ENCODE measurements at places on chromosomes 5 and 9.

DNA sequence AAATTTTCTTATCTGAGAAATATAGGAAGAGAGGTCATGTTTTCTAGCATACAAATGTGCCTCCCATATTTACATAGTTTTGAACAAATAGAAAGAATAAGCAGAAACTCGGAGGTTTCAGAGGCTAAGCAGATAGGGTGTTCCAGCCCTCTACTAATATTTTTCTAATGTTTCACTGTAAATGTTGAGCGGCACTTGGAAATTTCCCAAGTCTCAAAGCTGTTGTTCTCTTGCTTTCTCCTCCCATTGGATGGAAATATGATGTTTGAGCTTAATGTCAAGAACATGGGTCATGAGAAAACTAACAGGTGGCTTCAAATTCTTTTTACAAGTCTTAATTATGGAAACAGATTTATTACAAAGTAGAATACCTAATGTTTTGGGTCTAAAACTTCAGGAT is 5.1 kb downstream of the SPINK1 start:
- no peak for DNase-seq

DNA sequence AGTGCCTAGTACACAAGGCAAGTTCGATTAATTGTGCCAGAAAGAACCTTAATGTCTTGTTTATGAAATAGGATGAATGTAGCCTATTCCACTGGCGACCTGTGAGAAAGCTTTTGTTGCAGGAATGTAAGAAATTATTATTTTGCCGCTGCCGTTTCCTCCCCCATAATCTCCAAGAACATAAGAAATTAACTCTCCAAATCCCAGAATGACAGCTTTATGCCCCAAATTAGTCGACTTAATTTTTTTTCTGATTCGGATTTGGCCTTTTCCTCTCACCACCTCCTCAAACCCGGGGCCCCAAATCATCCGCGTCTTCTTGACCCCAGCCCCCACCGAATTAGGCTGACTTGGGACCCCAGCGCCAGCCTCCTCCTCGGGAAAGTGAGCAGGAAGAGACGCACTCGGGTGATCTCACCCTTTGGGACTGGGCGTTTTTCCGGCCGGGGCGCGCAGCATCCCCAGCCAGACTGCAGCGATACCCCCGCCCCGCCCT is 682 bp upstream of the SPTAN1 start:
- DNase-seq, result no peak

DNA sequence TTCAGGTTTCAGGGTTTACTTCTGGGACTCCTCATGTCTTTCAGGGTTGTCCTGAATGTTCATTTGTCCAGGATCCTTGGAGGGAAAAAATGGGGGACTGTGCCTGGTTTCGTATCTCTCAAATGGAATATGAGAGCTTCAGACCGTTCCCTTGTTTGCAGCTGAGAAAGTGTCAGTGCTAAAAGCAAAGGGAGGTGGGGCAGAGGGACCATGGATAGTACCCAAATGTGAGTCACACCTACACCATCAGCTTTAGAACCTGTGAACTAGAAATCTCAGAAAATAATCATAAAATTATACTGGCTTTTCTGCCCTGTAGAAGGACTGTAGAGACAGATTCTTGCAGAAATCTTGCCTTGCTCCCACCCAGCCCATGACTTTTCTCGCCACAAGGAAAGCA is 84.3 kb upstream of the TAF11L2 start:
- DNase-seq, result no peak

- DNase-seq, result no peak
Observed at GRCh38 chr9:116015855-116016254, 137.7 kb upstream of the PAPPA start.

DNA sequence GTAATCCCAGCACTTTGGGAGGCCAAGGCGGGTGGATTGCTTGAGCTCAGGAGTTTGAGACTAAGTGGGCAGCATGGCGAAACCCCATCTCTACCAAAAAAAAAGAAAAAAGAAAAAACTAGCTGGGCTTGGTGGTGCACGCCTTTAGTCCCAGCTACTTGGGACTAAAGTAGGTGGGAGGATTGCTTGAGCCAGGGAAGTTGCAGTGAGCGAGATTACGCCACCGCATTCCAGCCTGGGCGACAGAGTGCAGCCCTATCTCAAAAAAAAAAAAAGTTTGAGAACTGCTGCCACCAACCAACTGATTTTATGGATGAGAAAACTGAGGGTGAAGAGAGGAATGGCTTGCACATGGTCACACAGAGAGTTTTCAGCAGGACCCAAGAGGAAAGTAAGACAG is 175.1 kb downstream of the DOCK8 start:
- no peak for DNase-seq

DNA sequence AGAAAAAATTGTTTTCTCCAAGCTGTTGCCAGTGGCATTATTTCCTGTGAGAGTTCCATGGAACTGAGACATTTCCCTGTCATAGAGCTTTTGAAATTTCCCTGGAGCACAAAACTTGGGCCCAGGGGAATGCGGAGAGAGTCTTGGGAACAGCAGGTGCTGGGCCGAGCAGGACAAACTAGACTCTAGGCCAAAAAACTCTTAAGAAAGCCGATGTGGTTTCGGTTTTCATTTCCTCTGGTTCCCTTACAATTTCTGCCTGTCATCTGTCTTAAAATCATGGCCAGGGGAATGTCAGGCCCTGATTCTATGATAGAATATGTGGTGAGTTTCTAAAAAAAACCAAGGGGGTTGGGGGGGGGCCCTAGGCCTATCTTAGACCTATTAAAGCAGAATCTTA is 4.6 kb downstream of the SLC35A4 start:
- DNase-seq, result no peak

- DNase-seq, result no peak
Observed at GRCh38 chr5:90097082-90097477, 312.5 kb downstream of the CETN3 start.

DNA sequence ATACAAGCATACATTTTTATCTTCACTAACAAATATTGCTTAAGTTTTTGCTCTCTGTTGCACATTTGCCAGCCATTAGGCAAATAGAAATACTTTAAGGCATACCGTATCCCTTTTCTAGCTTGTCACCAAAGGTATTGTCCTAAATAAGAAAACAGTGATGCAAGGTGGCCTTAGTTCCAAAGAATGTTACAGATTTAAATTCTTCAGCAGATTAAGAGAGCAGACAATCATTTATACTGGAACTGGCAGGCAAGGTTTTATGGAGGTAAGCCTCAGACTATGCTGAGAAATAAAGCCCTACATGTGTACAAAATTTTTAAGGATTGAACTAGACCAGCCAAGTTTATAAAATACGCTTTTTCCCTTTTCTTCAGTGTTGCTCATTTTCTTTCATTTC is 247.8 kb downstream of the IZUMO3 start:
- no peak for DNase-seq

DNA sequence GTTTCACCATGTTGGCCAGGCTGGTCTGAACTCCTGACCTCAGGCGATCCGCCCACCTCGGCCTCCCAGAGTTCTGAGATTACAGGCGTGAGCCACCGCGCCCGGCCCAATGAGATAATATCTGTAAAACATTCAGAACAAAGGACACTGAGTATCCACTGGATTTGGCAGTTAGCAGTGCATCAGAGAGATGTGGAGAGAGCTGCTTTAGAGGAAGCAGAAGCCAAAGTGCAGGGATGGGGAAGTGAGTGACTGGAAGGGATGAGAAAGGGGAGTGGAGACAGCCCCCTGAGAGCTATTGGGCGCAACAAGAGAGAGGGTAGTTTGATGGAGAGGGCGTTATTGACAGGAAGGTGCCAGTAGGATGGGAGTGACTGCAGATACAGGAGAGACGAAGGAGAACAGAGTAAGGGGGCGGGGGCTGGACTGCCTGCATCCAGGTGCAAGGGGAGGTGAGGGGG is 157.5 kb upstream of the SHB start:
- peak; percentile 62 for DNase-seq

DNA sequence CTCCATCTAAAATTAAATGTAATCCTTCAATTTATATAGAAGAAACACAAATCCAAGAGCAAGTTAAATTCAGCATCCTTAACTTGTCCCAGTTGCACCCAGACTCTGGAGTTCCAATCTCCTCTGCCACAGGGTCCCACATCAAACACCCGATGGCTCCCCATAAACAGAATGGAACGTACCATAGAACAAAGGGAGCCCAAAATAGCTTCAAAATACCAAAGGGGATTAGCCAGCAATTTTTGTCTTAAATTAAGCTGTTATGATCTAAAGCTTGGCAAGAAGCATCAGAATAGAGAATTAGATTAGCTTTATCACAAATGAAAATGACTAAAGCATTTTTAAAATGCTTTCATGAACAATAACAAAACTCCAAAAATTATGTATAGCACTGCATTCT is 112.8 kb downstream of the FANCC start:
- DNase-seq, result no peak

- no peak for DNase-seq
Observed at GRCh38 chr5:171128136-171128535, 180.9 kb upstream of the TLX3 start.

GRCh38 chr9:111050819-111051218 is 12.5 kb upstream of the LPAR1 start:
- no peak for DNase-seq

- no peak for DNase-seq
Observed at GRCh38 chr5:83204651-83205050, 127.3 kb downstream of the XRCC4 start.
